Daoy (cell line): ENCODE measurements at places on chromosomes 2 and 18. TPM values are rescaled to one million over a fixed set of nuclear protein-coding genes. Genes with fewer than 3 reads are reported as not detected.

DNA sequence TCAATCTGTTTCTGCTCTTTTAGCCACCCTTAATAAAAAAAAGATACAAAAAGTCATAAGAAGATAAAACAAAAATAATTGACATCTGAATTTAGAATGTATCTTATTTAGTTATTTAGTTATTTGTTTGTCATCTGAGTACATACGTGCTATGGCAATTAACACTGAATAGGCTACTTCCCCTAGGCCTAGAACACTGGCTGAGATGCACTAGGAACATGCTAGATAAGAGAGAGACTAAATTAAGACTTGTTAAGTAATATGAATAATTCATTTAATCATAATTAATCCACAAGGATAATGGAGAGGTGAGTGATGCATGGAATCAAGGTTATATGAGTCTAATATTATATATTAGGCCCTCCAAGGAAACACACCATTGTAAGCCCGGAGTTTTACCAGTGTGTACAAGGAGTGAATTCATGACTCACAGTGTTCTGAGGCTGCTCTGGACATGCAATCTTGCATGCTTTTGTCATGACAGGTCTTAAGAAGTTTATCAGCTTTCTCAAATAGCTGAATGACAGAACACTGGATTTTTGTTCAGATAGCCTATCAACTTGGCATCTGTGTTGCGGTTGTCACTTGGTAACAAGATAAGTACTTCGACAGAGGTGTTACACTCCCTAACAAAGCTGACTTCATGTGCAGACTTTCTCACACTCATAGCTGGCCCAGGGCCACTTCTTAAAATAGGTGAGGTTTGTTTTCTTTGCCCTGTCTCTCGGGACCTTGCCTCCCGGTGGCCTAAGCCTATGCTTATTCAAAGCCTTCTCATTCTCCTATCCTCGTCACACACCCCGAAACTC is 5.0 kb upstream of the SERPINB2 start:
- peak; percentile 90 for DNase-seq

DNA sequence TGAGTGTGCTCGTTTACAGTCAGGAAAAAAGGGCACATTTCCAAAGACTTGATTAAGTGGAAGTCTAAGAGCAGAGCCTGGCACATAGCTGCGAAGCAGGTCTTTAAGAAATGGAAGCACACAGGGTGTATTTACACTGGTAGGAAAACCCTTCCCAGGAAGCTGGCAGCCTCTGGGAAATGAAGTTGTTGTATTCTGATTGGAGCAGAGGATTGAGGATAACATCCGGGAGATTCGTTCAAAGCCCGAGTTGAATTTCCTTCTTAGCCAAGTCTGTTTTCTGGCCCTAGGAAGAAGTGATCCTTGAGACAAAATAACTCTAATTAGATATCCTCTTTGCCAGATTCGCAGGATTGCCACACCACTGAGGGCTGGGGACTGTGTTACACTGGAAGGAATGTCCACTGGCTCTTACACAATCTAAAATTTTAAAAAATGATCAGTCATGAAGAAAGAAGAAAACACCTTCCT is 75.9 kb downstream of the ITGB1BP1 start:
- no peak for DNase-seq

The SERPINB11 gene
- not detected in 2 replicates for total RNA-seq

The ELOA2 gene
- not detected in 2 replicates for total RNA-seq

The CGREF1 gene
- total RNA-seq = 3.4 and 8.6 TPM in 2 replicates

DNA sequence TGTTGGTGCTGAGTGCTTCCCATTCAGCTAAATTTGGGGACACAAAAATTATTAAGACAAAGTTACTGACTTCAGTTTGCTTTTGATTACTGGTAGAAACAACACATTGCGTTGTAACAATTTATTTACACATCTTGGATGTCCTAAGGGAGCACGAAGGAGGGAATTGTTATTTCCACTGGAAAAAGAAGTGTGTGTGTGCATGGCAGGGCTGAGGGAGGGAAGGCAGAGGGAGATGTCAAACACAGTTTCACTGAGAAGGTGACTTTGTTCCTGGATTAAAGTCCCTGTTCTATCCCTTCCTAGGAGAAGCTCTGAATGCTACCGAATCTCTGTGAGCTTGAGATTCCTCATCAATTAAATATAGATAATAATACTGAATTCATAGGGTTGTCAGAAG is 3.8 kb upstream of the CDH20 start:
- DNase-seq = no peak

DNA sequence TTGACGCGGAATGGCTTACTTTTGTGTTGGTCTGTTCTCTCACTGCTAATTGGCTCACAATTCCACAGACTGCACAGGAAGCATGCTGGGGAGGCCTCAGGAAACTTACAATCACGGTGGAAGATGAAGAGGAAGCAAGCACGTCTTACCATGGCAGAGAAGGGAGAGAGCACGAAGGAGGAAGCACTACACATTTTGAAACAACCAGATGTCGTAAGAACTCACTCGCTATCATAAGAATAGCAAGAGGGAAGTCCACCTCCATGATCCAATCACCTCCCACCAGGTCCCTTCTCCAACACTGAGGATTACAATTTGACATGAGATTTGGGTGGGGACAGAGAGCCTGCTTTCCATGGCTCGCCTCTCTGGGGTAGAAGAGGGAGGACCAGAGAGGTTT is 106.2 kb downstream of the KCNF1 start:
- DNase-seq = no peak

The KCNK3 gene
- 0.03 and 0.80 TPM in 2 replicates for total RNA-seq

DNA sequence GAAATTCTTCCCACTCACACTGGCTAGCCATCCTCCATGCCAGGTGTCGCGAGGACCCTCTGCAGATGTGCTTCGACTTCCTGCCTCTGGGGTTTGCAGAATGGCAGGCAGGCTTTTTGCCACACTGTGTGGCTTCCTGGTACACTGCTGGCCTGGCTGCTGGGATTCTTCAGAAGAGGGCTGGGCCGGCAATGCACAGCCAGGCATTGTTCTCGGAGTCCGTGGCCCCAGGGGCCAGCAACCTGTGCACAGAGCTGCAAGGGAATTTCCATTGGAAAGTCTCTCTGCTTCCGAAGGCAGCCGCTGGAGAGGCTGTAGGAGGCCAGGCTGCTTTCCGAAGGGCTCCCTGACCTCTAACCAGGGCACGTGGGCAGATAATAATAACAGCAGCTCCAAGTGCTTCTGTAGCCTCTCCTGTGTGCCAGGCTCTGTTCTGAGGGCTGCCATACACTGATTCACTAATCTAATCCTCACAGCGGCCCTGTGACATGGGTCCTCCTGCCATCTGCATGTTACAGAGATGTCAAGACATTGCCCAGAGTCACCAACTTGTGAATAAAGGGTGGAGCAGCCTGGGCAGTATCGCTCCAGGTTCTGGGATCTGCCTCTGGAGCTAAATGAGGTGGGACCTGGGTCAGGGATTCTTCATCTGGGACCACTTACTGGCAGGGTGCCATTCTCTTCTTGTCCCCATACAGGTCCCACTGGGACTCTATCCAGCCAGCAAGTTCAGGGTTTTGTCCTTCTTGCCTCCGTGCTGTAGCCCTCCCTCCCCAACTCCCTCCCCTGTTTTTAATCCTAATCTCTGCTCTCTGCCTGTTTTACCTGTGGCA is 5.0 kb downstream of the LDLRAD4 start:
- no peak for DNase-seq

DNA sequence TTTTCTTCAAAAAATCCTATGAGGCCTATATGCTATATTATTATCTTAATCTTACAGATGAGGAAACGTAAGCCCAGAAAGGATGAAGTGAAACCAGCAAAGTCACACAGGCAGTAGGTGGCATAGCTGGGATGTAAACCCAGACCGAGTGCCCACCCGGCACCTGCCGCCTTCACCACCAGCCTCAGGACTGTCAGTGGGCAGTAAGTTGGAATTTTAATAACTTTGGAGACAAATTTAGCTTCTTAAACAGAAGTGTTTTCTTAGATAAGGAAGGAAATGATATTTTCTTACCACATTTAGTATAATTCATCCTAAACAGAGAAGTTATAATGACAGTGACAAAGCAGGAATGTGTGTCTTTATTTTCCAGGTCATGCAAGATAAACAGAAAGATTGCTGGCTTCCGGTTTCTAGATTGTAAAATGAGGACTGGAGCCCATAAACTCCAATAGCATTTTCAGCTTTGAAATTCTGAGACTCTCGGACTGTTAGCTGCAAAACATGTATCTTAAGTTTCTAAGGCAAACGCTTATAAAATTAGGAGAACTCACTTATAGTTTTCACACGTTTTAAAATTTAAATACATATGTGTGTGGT is 59.3 kb downstream of the CD8B2 start:
- no peak for DNase-seq

DNA sequence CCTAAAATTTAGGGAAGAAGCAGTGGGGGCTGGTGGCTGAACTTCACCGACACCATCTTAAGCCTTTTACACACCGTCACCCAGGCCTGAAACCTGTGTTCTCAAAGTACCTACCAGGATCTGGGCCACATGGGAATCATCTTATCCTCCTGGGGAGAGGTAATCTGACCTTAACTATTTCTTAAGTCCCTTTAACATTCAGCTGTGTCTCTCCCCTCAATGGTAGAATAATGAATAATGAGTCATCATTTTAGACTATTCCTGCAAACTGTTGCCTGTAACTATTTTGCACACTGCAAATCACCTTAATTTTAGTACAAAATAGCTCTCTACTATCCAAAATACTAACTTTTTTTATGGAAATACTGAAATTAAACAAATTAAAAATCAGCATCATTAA is 149.4 kb upstream of the KLF7 start:
- DNase-seq = no peak

DNA sequence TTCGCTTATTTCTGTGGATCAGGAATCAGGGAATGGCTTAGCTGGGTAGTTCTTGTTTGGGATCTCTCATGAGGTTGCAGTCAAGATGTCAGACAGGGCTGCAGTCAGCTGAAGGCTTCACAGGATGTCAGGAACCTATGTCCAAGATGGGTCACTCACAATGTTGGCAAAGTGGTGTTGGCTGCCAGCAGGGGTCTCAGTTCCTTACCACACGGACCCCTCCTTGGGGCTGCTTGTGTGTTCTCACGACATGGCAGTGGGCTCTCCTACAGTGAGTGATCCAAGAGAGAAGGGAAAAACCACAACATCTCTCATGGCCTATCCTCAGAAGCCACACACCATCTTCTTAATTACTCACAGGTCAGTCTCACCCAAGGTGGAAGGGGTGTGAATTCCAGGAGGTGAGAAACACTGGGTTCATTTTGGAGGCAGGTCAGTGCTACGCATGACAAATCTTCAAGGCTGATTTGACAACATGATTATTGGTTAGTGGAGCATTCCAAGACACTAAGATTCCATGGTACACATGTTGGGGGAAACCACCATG is 1.3 kb upstream of the ANTXR1 start:
- no peak for DNase-seq

- DNase-seq = no peak
These were observed 976 bp upstream of the ACADL start for GRCh38 chr2:210226223-210226622.

DNA sequence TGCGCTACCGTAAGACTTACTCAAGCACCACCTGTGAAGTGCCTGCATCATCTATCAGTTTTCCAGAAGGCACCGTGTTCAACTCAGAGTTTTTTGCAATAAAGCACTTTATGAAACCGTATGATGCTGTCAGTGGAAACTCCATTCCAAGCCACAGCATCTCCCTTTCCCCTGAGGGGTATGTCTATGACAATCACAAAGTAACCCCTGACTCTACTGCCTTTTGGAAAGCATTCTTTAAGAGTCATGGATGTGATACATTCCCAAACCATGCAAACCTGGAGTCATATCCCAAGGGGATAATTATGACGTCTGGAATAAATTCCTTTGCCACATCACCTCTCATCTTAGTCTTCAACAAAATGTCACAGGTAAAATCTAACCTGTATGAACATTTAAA is 39.2 kb downstream of the UNC50 start:
- no peak for DNase-seq

DNA sequence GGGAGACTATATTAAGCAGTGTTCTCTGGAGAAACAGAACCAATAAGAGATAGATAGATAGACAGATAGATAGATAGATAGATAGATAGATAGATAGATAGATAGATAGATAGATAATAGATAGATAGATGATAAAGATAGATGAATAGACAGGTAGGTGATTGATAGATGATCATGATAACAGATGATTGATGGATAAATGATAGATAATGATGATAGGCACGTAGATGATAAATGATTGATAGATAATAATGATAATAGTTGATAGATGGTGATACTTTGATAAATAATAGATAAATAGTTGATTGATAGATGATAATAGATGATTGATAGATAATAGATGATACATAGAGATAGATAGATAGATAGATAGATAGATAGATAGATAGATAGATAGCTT is 48.5 kb downstream of the BOD1L2 start:
- no peak for DNase-seq

The MAL gene
- 0.29 and 5.7 TPM in 2 replicates for total RNA-seq

The SH3RF3 gene
- 3.0 and 3.3 TPM in 2 replicates for total RNA-seq
